ENCODE measurements at places on chromosomes 4 and X.

DNA sequence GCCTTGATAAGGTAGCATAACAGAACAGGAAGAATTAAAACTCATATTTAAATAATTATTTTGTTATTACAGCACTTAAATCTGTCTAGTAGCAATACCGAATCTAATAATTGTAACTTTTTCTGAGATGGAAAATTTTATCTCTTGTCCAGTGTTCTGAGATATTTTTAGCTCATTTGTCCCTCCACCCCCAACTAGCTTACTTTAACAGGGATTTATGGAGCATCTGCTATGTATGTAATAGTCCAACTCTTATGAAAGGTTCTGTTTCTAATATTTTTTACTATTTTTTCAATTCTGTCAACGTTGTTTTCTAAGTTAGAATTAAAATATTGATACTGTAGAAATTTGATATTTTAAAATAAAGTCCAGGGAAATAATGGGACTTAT is 38.2 kb upstream of the NUDT6 start:
- no peaks in the 10 kb centered on the region for H3K36me3 ChIP-seq
- no peak overlapping the region for H3K4me3 ChIP-seq
- no peaks in the 10 kb centered on the region for H3K27me3 ChIP-seq
- H3K4me1 ChIP-seq, result no peaks in the 10 kb centered on the region

GRCh38 chrX:14125462-14125861 is 95.8 kb upstream of the GEMIN8 start:
- H3K4me3 ChIP-seq, result no peak overlapping the region
- no peak for DNase-seq
- H3K27me3 ChIP-seq, result no peaks in the 10 kb centered on the region
- no peaks in the 10 kb centered on the region for H3K4me1 ChIP-seq
- H3K36me3 ChIP-seq, result no peaks in the 10 kb centered on the region

DNA sequence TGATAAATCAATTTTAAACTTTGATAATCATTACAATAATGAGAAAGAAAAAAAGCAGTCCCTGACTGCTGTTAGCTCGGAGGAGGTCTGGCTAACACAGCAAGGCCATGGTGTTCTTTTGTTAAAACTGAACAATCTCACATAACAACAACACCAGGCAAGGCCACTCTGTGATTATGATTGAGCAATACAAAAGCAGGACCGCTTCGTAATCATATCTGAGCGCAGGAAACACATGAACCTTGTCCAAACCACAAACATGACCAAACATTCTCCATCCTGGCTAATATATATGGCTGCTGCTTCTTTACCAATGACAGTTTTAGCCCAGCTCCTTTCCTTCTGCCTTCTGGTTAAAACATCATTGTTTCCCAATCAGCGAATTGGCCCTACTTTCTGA is 76.8 kb upstream of the DDX53 start:
- H3K27me3 ChIP-seq, result no peaks in the 10 kb centered on the region
- DNase-seq, result no peak
- H3K27ac ChIP-seq, result no peak overlapping the region
- H3K4me1 ChIP-seq, result no peaks in the 10 kb centered on the region
- H3K4me3 ChIP-seq, result no peak overlapping the region
- H3K36me3 ChIP-seq, result no peaks in the 10 kb centered on the region

DNA sequence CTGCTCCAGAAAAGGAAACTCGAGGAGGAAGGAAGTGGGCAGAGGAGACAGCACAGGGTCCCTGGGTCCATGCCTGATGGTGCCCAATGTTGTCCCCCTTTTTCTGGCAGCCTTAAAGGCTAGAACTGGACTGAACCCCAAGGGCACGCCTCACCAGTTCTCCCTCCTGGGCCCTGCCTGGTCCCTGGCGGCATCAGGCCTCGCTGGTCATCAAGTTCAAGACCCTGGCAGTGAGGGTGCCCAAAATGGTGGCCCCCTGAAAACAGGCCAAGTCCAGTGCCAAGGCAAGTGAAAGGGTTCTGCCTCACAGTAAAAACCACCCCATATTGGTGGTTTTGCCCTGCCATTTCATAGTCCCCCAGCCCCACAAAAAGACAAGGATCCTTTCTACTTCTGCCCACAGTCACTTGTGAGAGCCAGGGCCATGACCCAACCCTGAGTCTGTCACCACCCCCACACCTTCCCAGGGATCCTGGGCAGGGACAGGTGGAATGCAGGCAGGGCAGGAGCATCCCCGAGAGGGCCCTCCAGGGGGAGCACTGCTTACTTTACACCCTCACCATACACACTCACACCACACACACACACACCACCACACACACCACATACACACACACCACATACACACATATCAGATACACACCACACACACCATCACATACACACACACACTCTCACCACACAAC is 107.6 kb downstream of the DCTD start:
- H3K27me3 ChIP-seq, result no peaks in the 10 kb centered on the region
- no peak overlapping the region for H3K4me3 ChIP-seq
- no peak for DNase-seq
- H3K4me1 ChIP-seq, result peaks cover 11% of the 10 kb centered on the region
- no peak overlapping the region for H3K27ac ChIP-seq

GRCh38 chr4:85200106-85200505 is 233.6 kb upstream of the WDFY3 start:
- H3K4me3 ChIP-seq, result no peak overlapping the region
- H3K4me1 ChIP-seq, result no peaks in the 10 kb centered on the region
- DNase-seq, result no peak
- no peaks in the 10 kb centered on the region for H3K27me3 ChIP-seq
- H3K27ac ChIP-seq, result no peak overlapping the region
- H3K36me3 ChIP-seq, result no peaks in the 10 kb centered on the region

Measured in effector memory CD4-positive, alpha-beta T cell (primary cell).